ENCODE measurements at places on chromosomes 16 and 17. TPM values are rescaled to one million over a fixed set of nuclear protein-coding genes. Genes with fewer than 3 reads are reported as not detected.
A peak's percentile ranks its signal among the peaks of the same experiment; 100 is the strongest.

MT1X gene
- 13.1 TPM for total RNA-seq

DNA sequence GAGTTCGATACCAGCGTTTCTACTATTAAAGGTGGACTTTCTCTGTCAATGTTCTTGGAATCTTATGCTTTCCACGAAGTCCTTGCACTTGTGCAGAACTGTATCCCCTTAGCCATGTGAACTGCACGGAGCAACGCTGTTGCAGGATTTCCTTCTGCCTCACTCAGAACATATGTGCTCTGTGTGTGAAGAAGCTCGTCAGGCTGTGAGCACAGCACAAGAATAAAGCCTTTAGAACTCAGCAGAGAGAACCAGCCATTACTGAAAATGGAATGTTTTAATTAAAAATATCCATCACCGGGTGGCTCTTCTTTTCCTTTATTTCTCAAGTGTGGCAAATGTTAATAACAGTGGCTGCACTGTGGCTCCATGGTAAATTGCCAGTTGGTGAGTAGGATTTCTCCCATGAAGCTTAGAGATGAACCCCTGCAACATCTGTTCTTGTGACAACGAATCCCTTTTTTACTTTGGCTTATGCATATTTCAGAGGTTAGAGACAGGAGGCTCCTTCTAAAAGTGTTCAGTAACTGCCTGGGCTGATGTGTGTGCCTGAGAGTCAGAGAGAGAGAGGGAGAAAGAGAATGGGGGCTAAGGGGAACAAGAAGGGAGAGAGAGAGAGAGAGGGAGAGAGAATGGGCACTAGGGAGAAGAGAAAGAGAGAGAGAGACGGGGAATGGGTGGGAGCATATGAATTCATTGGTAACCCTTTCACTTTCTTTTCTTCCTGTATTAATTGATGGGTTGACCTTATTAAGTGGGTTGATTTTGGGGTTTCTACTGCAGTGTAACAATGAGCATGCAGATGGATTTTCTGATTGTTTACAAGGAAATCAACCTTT lies 50.0 kb downstream of the RPTOR start:
- no peak for DNase-seq

DNA sequence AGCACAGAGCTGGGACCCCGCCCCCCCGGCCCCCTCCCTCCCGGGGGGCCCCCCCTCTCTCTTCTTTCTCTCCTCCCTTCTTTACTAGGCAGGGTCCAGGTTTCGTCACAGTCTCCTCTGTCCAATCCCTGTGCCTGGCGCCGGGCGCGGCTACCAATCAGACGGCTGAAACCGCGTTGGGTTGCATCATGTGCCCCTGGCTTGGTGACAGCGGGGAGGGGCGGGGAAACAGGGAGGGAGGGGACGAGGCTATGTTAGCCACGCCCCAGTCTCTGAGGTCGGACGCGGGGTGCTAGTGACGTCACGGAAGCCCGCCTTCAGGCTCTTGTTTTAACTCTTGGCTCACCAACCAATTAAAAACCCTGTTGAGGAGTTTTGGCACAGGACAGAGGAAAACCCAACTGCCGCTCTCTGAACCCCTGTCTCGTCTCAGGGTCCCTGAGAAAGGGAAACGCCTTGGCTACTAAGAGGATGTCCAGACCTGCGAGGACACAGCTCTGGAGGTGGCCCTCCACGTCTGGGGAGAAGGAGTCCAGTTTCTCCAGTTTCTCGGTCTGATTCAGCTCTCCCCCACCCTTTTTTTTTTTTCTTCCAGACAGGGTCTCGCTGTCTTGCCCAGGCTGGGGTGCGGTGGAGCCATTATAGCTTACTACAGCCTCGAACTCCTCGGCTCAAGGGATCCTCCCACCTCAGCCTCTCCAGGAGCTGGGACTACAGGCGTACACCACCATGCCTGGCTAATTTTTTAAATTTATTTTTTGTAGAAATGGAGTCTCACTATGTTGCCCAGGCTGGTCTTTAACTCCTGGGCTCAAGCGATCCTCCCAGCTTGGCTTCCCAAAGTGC lies 441 bp upstream of the PLEKHH3 start:
- DNase-seq, result peak; percentile 100

GRCh38 chr16:68070806-68071517 lies 14.2 kb upstream of the NFATC3 start:
- no peak for DNase-seq

DNA sequence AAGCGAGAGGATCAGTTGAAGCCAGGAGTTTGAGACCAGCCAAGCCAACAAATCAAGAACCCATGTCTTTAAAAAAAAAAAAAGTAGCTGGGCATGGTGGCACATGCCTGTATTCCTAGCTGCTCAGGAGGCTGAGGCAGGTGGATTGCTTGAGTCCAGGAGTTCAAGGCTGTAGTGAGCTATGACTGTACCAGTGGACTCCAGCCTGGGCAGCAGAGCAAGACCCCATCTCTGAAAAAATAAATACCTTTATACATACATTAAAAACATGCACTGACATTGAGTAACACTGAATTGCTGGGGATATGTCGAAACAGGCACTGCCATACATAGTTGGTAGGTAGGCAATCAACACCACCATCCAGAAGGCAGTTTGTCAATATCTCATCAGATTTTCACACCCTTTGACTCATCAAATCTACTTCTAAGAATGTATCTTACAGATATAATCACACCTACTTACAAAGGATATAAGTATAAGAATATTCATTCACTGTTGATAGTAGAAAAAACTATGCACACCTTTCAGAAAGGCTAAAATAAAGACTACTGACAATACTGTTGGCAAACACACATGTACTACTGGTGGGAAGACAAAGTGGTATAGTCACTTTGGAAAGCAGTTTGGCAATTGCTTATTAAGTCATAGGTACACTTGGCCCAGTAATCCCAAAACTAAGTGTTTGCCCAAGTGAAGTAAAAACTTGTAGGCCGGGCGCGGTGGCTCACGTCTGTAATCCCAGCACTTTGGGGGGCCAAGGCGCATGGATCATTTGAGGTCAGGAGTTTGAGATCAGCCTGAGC lies 6.4 kb upstream of the CEP20 start:
- DNase-seq, result no peak

- DNase-seq, result no peak
Measured at GRCh38 chr17:34485999-34486398, 93.4 kb upstream of the TMEM132E start.

- peak; percentile 39 for DNase-seq
Measured at GRCh38 chr17:31691251-31691905, 167.7 kb downstream of the COPRS start.

- peak; percentile 54 for DNase-seq
Measured at GRCh38 chr17:31787857-31788570, 71.0 kb downstream of the COPRS start.

- DNase-seq, result peak; percentile 29
Measured at GRCh38 chr16:86042996-86043725, 144.2 kb downstream of the IRF8 start.

DNA sequence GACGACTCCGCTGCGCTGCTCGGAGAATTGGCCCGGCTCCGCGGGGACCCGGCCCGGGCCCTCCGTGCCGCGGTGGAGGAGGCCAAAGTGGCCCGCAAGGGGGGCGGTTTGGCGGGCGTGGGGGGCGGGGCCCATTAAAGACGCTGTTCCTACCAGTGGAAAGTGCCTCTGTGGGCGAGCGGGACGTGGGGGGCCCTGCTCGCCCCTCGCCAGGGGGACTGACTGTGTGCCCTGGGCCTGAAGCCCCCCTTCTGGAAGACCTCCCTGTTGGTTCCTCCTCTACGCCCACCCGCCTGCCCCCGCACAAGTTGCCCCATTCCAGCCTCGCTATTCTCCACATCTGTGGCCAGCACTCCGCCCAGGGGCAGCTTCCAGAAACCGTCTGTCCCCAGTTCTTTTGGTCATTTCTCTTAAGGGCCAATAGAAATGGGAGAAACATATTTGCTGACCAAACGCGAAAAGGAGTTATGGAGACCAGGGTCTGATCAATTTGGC lies 1.9 kb upstream of the FGF11 start:
- peak; percentile 73 for DNase-seq

Data from endodermal cell (in vitro differentiated cells).